ENCODE measurements at places on chromosomes 12 and 14.

- DNase-seq: no peak
Observed at GRCh38 chr12:130744274-130744673, 28.2 kb upstream of the RIMBP2 start.

- no peak for DNase-seq
Observed at GRCh38 chr12:51972849-51973273, 21.4 kb downstream of the ACVR1B start.

GRCh38 chr14:80427101-80427500 lies 215.8 kb upstream of the DIO2 start:
- DNase-seq: no peak

- no peak for DNase-seq
Observed at GRCh38 chr12:65420941-65421340, 142.5 kb downstream of the MSRB3 start.

GRCh38 chr12:65004270-65004669 lies 116.8 kb downstream of the WIF1 start:
- DNase-seq: no peak

All from NCI-H510A (cell line).